ENCODE measurements at places on chromosomes 3 and 15. TPM values are rescaled to one million over a fixed set of nuclear protein-coding genes. Genes with fewer than 3 reads are reported as not detected.
A peak's percentile ranks its signal among the peaks of the same experiment; 100 is the strongest.

- peak; percentile 78 for DNase-seq
Measured at GRCh38 chr3:141426404-141427034, 58.2 kb downstream of the ZBTB38 start.

DNA sequence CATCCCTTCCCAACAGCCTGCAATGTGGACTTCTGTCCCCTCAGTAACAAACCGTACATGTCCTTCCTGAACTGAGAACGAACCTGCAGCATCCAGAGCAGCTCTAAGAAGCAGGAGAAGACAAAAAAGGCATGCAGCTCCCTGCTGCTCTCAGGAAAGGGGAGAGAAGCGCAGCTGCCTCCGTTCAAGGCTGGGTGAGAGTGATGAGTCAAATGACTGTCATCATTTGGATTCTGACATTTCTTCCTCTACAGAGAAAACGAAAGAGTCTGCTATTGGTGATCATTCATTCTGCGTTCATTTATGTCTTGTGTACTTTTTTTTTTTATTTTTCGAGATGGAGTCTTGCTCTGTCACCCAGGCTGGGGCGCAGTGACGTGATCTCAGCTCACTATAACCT, 677.8 kb downstream of the FHIT start:
- no peak for DNase-seq

GRCh38 chr3:54366007-54366750, 243.8 kb downstream of the CACNA2D3 start:
- DNase-seq: no peak

DNA sequence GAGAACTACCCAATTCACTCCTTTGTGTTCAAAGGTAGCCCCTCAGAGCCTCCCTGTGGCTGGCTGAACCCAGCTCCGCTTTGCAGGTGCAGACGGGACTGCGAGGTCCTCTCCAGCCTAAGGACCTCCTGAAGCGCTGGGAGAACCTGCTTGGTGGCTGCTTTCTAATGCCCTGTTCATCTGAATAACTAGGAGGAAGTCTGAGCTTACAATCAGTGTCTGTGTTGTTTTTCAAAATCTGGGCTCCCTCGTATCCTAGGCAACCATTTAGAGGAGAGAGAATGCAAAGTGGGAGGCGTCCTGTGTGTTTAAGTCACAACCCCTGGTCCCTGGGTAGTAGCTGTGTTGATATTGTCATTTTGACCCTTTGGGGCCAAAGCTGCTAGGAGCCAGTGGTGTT, 99.9 kb downstream of the GABRG3 start:
- no peak for DNase-seq

GRCh38 chr3:110066206-110066605, 728.9 kb upstream of the DPPA4 start:
- DNase-seq: no peak

GRCh38 chr3:37814547-37814946, 47.1 kb upstream of the CTDSPL start:
- DNase-seq: no peak

DNA sequence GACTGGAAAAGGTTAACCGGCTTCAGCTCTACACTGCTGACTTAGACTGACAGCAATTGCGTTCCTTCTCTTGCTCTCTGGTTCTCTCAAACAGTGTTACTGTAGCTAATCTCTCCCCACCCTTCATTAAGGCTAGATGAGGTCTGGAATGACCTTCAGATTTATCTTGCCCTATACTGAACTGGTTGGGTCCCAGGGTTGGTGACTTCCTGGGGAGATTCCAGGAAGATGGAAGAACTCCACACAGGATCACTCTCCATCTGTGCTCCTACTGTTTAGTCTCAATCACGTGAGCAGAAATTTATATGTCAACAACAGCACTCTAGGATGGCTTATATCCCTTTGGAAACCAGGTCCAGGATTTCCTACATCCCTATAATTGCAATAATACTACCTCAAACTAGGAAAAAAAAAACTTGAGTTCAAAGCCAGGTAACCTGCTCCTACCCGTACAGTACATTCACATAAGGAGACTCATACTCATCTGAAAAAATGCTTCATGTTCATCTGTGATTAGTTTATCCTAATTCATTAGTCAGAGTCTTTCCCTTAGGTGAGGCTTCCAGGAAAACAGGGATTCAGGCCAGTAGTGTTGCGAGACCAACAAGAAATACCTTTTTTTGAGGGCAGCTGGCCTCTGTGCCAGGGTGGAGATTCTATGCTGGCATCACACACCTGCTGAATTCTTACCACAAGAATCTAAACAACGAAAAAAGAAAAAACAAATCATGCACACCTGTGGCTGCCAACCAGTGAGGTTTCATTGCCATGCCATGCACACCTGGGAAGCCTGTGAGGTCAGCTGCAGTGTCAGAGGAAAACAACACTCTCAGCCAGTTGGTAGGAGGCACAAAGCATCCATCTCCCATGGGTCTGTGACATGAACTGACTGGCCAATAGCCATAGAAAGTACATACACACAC, 297.3 kb downstream of the MECOM start:
- DNase-seq: no peak

- no peak for DNase-seq
Measured at GRCh38 chr3:127439621-127440020, 150.9 kb downstream of the TPRA1 start.

- no peak for DNase-seq
Measured at GRCh38 chr3:61919371-61919770, 358.0 kb downstream of the PTPRG start.

GRCh38 chr15:81024265-81024872, 23.6 kb downstream of the TLNRD1 start:
- no peak for DNase-seq

DNA sequence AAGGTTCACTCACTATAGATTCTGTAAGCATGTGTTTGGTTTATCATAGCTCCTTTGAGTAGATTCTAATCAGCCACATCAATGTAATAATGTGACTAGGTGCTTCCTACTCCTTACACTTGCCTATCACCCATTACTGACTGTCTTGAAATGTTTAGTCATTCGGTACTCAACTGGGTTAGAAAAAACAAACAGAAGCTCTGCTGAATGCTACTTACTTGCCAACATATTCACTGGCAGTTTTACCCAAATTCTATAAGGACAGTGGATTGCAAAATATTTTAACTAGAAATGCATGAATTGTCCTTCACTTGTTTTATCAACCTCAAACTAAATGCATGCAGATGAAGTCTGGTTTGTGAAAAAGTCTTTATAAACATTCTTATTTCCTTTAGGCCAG, 352.1 kb upstream of the ALCAM start:
- no peak for DNase-seq

DNA sequence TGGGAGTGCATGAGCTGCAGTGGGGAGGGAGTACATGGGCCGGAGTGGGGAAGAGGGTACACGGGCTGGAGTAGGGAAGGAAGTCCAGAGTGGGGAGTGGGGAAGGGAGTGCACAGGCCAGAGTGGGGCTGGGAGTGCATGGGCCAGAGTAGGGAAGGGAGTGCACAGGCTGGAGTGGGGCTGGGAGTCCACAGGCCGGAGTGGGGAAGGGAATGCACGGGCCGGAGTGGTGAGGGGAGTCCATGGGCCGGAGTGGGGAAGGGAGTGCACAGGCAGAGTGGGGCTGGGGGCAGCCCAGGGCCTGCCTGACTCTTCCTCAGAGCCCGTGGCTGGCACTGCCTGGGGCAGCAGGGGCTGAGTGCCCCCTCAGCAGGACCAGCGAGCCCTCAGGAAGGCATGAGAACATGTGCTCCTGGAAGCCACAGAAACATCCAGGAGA, 40.7 kb downstream of the KLF15 start:
- no peak for DNase-seq

DNA sequence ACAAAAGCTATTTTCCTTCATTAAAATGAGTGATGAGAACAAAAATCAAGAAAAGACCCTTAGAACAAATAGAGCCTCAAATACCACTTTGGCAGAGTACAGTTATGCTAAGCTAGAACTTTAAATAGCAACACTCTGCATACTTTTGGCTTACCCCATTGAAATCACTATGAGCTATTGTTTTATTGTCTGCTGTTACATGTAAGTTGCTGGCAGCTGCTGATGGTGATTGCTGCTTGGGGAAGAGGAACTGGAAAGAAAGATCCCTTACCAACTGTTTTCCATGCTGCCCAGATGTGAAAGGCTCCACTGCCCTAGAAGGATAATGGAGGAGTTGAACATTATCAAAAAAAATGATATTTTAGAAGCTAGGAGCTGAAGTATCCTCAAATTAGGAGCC, 135.4 kb downstream of the SYNPR start:
- no peak for DNase-seq

- DNase-seq: no peak
Measured at GRCh38 chr3:17055374-17056276, 170.9 kb downstream of the PLCL2 start.

- DNase-seq: no peak
Measured at GRCh38 chr3:81778678-81779182, 17.3 kb upstream of the GBE1 start.

DNA sequence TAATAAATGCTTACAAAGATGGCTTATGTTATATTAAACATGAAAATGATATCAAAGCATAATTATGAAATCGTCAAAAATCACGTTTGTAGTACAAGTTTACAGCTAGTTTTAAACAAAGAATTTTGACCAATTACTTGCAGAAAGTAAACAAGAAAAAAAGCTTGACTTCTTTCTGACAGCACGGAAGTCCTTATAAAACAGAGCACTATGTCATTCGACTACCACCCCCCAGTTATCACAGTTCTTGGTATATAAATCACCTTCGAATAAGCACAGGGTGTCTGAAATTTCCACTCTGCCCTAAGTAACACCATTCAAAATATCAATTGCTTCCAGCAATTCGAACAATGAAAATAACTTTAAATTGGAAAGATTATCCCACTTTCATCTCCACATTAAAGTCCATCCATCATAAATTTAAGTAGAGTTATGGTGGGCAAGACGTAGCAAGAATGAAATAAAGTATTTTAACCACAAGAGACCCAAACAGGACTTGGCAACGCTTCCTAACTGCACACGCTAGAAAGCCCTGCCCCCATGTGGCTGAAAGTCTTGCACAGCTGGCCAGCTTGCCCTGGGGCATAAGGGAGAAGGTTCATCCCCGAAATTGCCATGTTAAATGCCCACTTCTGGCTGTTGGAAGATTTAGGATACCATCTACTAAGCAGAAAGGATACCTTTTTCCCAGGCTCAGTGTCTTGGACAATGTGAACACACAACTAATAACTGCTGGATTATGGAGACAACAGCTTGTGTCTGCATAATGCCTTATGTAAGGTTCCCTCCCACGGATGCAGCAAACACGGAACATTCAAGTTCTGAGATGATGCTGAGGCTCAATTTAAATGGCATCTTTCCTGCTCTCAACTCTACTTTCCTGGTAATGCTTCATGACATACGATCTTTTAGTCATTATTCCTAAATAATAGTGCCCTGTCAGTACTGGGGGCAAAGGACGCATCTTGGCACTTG, 116.4 kb upstream of the TJP1 start:
- DNase-seq: no peak

GRCh38 chr15:39438799-39439592, 141.9 kb upstream of the THBS1 start:
- DNase-seq: no peak

DNA sequence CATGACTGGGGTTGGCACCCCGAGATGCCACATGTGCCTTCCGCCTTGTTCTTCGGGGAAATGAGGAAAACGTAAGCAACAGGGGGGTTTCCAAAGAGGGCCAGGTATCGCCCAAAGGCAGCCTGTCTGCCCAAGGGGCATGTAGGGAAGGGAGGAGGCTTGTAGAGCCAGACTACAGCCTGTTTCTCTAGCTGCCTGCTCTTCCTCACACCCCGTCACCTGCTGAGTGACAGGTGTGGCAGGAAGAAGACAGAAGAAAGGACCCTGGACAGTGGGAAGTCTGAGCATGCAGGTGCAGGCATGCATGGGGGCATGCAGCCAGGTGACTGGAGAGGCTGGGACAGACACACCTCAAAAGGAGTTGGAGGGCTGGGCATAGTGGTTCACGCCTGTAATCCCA, 9.8 kb downstream of the PLA2G4E start:
- DNase-seq: no peak

GRCh38 chr3:69031635-69032034, 18.2 kb upstream of the EOGT start:
- DNase-seq: no peak

GRCh38 chr3:121658716-121659435, 1.8 kb downstream of the HCLS1 start:
- DNase-seq: no peak

DNA sequence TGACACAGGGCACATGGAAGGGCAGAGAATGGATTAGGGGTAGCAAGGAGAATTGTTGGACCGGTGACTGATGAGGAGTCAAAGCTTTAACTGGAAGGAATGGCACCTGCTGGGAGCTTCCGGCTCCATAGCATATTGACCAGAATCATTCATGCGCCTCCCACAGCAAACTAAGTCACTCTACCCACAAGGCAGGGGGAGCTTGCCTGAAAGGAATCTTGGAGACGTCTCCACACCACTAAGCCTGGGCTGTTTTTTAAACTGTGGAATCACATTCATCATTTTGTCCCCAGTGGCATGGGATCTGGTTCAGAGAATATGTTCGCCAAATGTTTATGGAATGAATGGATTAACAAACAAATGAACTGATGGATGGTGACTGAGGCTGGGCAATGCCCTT, 57.0 kb upstream of the ITGA11 start:
- no peak for DNase-seq

- DNase-seq: peak; percentile 65
Measured at GRCh38 chr3:52827866-52828376, 2.6 kb downstream of the ITIH4 start.

DNA sequence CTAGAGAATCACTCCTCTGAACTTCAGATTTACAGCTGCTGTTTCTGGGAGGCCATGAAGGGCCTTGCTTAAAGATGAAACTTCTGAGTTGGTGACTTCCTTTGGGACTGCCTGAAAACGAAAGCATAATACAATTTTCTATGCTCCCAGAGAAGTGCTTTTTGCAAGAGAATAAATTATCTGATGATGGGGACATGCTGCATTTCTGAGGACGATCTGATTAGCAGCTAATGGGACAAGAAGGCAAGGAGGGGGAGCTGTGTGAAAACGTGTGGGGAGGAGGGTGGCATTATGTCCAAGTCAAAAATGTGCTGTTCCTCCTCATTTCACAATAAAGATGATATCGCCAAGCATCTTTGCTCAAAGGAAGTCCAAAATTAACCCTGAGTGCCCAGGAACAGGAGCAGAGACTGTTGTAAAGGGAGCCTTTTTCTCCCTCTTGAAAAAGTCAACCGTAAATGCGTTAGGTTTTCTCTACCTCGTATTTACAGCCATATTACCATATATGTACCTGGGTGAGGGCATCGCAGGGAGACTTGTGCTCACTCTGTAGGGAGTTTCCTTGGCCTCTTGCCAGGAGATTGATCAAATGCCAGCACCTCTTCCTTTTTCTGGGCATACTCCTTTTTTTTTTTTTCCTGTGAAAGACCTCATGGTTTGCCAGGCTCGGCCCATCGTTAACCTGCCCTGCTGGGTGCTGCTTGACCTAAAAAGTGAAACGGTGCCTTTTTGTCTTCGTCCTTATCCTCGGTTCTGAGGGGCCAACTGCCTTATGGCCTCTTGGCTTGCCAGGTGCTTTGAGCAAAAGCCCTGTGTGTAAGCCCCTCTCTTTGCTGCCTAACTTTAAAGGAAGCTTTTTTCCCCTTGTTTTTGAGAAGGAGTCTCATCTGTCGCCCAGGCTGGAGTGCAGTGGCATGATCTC, 11.5 kb downstream of the ITPR1 start:
- DNase-seq: peak; percentile 49

- DNase-seq: no peak
Measured at GRCh38 chr3:64223791-64224745, 1.2 kb downstream of the PRICKLE2 start.

The AMT gene
- 9.7 TPM for total RNA-seq

The CD96 gene
- total RNA-seq: not detected

The PLA1A gene
- total RNA-seq: 0.99 TPM

The RARRES1 gene
- 1,195 TPM for total RNA-seq

The THAP10 gene
- total RNA-seq: 13.7 TPM

The GABRR3 gene
- total RNA-seq: not detected

The ASB14 gene
- total RNA-seq: 0.40 TPM
